T-helper 1 cell (primary cell): ENCODE measurements at places on chromosomes 6 and 20.

DNA sequence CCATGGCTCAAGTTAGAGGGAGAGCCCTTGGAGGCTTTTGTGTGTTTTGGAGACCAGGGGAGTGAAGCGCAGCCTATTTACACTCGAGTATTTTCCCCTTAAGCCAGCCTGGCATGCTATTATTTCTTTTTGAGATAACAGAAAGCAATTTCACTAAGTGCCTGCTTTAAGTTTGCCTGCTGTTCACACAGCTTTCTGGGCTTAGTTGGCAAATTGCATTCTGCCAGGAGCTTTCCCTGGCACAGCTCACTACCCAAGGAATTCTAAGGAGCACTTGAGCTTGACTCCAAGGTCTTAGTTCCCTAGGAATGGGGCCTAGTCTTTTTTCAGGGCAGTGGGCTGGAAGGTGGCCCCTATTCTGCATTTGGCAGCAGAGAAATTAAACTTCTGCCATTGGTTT lies 19.0 kb upstream of the ASXL1 start:
- no peak for DNase-seq

- DNase-seq: no peak
Measured at GRCh38 chr6:36858407-36858981, 16.1 kb downstream of the PPIL1 start.

- no peak for DNase-seq
Measured at GRCh38 chr20:17538517-17539170, 7.5 kb upstream of the BFSP1 start.

- no peak for DNase-seq
Measured at GRCh38 chr6:26008470-26008869, 45.9 kb downstream of the TRIM38 start.

DNA sequence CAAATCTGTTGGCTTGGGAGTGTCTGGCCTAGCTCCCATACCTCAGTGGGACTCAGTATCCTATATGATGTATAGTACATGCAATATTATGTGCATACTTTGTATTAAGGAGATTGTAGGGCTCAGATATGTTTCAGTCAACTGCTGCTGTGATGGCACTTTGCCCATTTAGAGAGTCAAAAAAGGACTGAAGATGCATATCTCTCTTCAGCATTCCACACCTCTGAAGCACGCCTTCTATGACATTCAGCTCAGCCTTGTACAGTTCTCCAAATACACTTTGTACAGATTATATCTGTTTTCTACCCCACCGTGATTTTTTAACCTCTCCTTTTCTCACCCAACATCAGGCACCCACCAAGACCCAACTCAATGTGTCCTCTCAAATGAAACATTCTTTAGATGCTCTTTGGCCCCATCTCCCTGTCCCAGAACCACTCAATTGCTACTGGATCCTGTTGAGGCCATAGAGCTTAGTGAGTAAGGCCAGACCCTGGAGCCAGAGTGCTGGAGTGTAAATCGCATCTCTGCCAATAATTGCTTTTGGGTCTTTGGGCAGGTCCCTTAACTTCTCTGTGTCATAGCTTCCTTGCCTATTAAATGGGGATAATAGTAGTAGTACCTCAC lies 15.6 kb downstream of the ENPP1 start:
- DNase-seq: no peak

GRCh38 chr20:48468571-48468970 lies 359.2 kb downstream of the PREX1 start:
- DNase-seq: no peak

- DNase-seq: no peak
Measured at GRCh38 chr20:22579711-22580697, 4.4 kb downstream of the FOXA2 start.

- DNase-seq: no peak
Measured at GRCh38 chr6:160300076-160300695, 41.6 kb upstream of the SLC22A2 start.
